Bronchial epithelial cell (primary cell): ENCODE measurements at places on chromosomes 11 and 22. TPM values are rescaled to one million over a fixed set of nuclear protein-coding genes. Genes with fewer than 3 reads are reported as not detected.

The NPAS4 gene
- total RNA-seq: not detected in 2 replicates

The DNAJB7 gene
- not detected in 2 replicates for total RNA-seq

The RAG2 gene
- not detected in 2 replicates for total RNA-seq

The UPB1 gene
- total RNA-seq: not detected in 2 replicates

The TESMIN gene
- total RNA-seq: 1.4 and 2.4 TPM in 2 replicates

The UBQLN3 gene
- total RNA-seq: 0.13 TPM in 1 of 2 replicates, not detected in the other

The ACAT1 gene
- 27.0 and 42.1 TPM in 2 replicates for total RNA-seq

The MAJIN gene
- total RNA-seq: not detected in 2 replicates

The RFPL2 gene
- not detected in 2 replicates for total RNA-seq

The OR52I2 gene
- total RNA-seq: not detected in 2 replicates

The HEPHL1 gene
- total RNA-seq: 0.26 and 0.51 TPM in 2 replicates

The C22orf23 gene
- not detected in 2 replicates for total RNA-seq

The MED15 gene
- 20.5 and 22.5 TPM in 2 replicates for total RNA-seq

The HOATZ gene
- not detected in 2 replicates for total RNA-seq

The PKDREJ gene
- total RNA-seq: not detected in 2 replicates

The IGLL1 gene
- not detected in 2 replicates for total RNA-seq

The MICAL3 gene
- total RNA-seq: 13.4 and 13.6 TPM in 2 replicates
